Activated T-cell treated with anti-CD3 and anti-CD28 coated beads for 1 hour (primary cell): ENCODE measurements at places on chromosomes 2 and 18.
A peak's percentile ranks its signal among the peaks of the same experiment; 100 is the strongest.

DNA sequence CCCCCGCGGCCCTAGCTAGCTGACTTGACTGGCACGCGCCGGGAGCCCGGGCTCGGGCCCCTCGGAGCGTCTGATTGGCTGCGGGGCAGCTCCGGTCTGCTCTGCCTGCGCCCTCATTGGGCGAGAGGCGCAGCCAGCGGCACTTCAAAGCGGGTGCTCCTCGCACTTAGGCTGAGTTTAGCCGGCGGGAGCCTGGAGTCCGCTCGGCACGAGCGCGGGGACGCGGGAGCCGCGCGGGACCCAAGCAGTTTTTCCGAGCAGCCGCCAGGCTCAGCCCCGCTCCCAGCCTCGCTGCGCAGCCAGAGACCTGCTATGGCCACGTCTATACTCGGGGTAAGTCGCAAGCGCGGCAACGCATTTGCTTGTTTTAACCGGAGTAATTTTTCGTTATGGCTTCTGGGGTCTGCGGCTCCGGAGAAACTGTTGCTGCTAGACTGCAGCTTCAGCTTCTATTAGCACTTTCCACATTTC is at the start of gene SP9:
SP9 (plus strand) TSS at position 174 of the 471 bp plus-strand sequence; CDS start at position 313, 139 bp downstream.
- no peak for DNase-seq

DNA sequence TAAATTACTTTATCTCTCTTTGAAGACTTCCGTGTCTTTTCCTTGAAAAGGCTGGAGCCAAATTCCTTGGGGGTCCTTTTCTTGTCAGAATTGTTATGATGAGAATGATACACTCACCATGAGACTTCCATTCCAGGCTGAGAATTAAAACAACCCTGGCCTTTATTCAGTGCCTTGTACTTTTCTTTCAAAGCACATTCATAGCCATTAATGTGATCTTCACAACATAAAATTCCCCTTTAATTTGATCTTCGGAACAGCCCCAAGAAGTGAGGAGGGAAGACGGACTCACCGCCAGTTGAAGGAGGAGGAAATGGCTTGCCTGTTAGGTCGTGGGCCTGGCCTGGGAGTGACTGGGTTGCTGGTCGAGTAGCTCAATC is 127.3 kb downstream of the DDX1 start:
- no peak for DNase-seq

DNA sequence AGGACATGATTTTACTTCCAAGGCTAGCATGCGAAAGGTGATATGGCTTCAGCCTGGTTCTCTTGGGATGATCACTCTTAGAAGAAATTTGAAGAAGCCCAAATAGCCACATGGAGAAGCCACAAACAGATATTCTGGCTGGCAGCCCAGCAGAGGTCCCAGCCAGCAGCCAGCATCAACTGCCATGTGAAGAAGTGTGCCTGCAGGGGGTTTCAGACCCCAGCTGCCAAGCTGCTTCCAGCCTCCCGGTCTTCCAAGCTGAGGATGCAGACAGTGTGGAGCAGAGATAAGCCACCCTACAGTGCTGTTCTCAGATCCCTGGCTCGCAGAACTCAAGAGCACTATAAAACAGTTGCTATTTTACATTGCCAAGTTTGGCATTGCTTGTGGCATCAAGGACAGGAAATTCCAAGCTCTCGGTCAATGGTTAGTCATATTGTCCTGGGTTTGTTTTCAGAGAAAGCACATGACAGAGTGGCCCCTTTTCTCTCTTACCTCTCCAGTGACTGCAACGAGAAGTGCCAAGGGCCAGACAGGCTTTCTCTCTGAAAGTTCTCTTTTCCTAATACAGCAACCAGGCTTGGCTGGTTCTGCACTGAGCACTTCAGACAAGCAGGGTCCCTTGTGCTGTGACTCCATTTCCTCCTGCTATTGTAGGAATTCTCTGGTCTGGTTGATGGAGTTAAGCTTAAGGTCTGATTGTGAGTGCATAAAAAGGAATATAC is 223.7 kb downstream of the ANKRD30B start:
- DNase-seq, result no peak

- no peak for DNase-seq
Observed at GRCh38 chr2:86280191-86280667, 57.2 kb downstream of the REEP1 start.

GRCh38 chr2:20596193-20596972 is 54.5 kb downstream of the HS1BP3 start:
- no peak for DNase-seq

DNA sequence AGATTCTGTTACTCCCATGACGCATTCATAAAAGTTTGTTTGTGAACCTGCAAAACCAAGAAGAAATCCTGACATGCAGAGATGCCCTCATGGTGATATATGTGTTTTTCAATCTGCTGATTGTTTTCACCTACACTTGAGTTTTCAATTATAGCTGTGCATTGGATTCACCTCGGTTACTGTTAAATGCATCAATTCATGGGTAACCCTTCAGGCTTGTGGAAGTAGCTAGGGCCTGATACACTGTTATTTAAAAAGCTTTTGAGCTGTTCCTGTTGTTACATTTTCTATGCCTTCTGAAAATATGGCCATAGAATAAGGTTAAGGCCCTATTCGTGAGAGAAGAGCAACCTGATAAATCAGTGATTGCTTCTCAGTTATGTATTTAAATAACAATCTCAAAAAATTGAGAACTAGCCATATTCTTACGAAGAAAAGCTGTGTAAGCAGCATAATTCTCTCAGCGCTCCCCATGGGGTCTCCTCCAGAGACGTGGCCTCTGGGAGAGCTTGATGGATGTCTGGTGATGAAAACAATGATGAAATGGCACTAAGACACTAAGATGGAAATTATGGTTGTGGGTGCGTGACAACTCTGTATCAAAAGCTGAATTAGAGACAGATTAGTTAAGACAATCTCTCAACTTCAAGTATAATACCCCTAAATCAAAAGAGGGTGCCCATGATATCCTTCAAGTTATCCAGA is 60.5 kb downstream of the RIT2 start:
- no peak for DNase-seq

- no peak for DNase-seq
Observed at GRCh38 chr2:222288590-222289277, 10.1 kb downstream of the PAX3 start.

DNA sequence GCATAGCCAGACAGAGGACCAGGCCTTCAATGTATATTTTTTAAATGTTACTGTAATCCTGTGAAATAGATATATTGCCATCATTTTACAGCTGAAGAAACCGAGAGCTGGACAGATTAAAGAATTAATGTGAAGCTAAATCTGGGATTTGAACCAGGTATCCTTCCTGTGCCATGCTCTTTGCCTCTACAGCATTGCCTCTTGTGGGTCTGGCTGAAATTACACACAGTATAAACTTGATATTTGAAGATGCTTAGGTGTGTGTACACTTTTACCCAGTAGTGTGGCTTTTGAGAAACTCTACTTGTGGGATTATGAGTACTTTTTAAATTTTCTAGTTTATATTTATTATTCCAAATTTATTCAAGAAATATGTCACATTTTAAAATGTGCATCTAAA is 264.5 kb downstream of the CNTNAP5 start:
- no peak for DNase-seq

- DNase-seq, result no peak
Observed at GRCh38 chr2:71992036-71992435, 155.6 kb downstream of the CYP26B1 start.

- no peak for DNase-seq
Observed at GRCh38 chr2:169478339-169478738, 955 bp upstream of the BBS5 start.

GRCh38 chr18:25109484-25109883 is 242.5 kb downstream of the ZNF521 start:
- no peak for DNase-seq

- DNase-seq, result no peak
Observed at GRCh38 chr2:124081154-124081716, 56.1 kb downstream of the CNTNAP5 start.

DNA sequence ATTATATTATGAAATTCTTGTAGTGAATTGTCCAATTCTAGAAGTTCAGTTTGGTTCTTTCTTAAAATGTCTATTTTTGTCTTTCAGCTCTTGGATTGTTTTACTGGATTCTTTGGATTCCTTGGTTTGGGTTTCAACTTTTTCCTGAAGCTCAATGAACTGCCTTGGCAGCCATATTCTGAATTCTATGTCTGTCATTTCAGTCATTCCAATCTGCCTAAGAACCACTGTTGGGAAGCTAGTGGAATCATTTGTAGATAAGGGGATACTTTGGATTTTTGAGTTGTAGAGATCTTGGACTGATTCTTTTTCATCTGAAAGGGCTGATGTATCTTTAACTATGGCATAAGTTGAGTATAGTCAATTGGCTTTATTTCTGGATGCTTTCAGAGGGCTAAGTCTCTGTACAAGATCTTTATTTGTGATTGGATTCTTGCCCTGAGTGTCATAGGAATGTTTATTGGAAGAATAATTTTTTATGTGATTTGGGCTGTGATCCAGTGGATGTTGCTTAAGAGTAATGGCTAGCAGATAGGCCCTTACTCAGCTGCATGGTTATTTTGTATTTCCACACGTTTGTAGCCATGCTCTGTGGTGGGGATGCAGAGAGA is 42.3 kb downstream of the SERPINB7 start:
- no peak for DNase-seq

DNA sequence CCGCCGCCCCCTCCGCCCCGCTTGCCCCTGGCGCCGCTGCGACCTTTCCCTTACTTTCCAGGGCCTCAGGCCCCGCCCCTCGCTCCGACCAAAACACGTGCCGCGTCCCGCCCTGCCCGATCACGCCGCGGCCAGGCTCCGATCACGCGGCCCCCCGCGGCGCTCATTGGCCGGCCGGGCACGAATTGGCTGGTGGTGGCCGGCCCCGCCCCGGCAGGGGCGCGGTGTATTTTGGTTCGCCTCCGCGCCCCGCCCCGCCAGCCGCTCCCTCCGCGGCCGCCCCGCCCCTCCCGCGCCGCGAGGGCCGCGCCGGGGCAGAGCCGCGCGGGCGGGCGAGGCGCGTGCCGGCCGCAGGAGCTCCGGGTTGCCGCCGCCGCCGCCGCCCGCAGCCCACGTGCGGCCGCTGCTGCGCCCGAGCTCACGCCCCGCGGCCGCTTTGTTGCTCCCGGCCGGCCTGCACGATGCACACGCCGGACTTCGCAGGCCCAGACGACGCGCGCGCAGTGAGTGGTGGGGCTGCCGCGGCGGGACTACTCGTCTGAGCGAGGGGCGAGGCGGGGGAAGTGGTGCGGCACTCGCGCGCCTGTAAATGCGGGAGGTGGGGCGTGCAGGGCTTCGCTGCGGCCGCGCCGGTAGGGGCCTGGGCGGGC is at the start of gene KLF11:
KLF11 (plus strand) TSS at position 295 of the 650 bp plus-strand sequence; CDS start at position 462, 167 bp downstream.
- DNase-seq, result peak; percentile 78

DNA sequence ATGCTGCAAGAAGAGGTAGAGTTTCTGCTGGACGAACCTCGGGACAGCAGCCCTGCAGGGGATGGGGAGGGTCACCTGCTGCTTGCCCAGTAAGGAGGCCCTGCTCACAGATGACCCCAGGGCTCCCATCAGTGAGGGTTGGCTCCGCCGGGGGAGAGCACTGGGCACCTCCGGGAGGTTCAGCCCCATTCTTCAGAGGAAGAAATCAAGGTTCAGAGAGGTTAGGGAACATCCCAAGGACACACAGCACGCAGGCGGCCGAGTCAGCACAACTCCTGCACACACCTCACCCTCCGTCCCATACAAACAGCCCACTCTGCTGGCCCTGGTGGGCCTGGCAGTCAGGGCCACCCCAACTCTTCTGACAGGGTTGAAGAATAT is 11.7 kb upstream of the CCDC74B start:
- DNase-seq, result no peak

- DNase-seq, result no peak
Observed at GRCh38 chr18:4751523-4751922, 296.4 kb upstream of the DLGAP1 start.

DNA sequence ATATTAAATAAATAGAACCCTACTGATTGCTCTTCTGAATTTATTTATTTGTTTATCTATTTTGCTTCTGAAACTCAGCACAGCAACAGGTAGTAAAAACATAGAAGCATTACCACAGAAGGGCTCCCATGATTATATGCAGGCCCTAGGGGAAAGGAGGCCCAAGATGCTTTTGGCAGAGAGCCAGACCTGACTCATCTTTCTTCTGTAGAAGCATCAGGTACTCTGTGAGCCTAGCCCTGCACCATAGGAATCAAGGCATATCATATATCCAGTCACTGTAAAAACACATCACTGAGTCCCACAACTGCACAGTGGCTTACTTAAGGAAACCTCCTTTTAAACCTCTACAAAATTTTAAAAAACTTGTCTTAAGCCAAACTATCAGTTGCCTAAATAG is 1.8 kb downstream of the SCN9A start:
- DNase-seq, result no peak

- DNase-seq, result no peak
Observed at GRCh38 chr2:192585418-192585817, 390.7 kb upstream of the TMEFF2 start.

GRCh38 chr18:76985951-76986236 is 146.7 kb downstream of the MBP start:
- no peak for DNase-seq

DNA sequence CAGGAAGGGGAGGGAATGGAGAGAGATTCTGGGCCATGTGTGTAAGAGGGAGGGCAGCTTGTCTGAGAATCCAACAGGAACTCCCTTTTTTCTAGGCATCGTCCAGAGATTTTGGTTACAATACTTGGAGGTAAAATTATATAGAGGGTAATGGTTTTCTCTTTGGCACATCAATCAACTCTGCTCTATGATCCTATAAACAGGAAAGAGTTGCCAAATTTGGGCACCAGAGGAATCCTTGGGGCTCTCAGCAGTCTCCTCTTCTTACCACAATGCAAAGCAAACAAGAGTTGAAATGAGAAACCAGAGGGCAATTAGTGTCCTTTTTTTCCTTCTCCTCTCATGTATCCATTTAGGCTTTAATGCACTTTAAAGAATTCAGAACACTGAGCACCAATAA is 243.4 kb downstream of the SLC8A1 start:
- DNase-seq, result no peak
